ENCODE measurements at places on chromosomes 4 and X. TPM values are rescaled to one million over a fixed set of nuclear protein-coding genes. Genes with fewer than 3 reads are reported as not detected.

The NOX1 gene
- not detected for total RNA-seq

The STAG2 gene
- 66.3 TPM for total RNA-seq

- no peak overlapping the region for H3K4me3 ChIP-seq
- no peak overlapping the region for H3K27ac ChIP-seq
- no peaks in the 10 kb centered on the region for H3K27me3 ChIP-seq
- no peaks in the 10 kb centered on the region for H3K36me3 ChIP-seq
- H3K4me1 ChIP-seq = no peaks in the 10 kb centered on the region
Observed at GRCh38 chrX:97074400-97074799, 190.7 kb downstream of the RPA4 start.

The GPC4 gene
- 9.7 TPM for total RNA-seq

All from HCT116 (cell line).